Fibroblast of pulmonary artery (primary cell): ENCODE measurements at places on chromosomes 3 and 15.

GRCh38 chr3:171548917-171549316 is 88.7 kb upstream of the TNIK start:
- no peak for DNase-seq

GRCh38 chr3:129749692-129750091 is 143.2 kb upstream of the PLXND1 start:
- DNase-seq: no peak

DNA sequence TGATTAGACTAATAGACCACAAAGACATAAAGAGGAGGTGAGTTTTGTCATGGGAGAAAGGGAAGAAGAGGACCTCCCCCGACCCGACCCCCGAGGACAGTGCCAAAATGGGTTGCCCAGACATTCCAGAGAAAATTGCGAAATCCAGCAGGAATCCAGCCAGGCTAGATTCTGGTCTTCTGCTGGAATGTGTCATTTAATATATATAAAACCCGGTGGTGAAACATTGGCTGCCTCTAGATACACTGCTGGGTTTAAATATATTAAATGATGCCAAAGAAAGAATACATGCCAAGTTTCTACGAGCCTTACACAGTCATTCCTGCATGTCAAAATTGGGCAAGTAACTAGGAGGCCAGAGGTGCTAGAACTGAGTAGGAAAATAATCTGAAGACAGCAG is 45.3 kb upstream of the SPESP1 start:
- DNase-seq: peak; percentile 82

DNA sequence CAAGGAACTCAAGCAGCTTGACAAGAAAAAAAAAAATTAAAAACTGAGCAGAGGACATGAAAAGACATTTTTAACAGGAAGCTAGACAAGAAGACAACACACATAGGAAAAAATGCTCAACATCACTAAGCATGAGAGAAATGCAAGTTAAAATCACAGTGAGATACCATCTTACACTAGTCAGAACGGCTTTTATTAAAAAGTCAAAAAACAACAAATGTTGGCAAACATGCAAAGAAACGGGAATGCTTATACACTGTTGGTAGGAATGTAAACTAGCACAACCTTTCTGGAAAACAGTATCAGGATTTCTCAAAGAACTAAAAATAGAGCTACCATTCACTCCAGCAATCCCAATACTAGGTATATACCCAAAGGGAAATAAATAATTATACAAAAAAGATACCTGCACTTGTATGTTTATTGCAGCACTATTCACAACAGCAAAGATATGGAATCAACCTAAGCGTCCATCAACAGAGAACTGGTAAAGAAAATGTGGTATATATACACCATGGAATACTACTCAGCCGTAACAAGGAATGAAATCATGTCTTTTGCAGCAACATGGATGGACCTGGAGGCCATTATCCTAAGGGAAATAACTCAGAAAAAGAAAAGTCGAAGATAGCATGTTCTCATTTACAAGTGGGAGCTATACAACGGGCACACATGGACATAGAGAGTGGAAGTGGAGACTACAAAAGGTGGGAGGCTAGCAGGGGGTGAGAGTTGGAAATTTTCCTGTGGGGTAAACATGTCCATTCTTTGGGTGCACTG is 5.2 kb downstream of the GOLIM4 start:
- DNase-seq: no peak

- DNase-seq: no peak
Observed at GRCh38 chr3:50936389-50936788, 261.7 kb downstream of the DOCK3 start.

GRCh38 chr3:95277613-95278012 is 1214.8 kb downstream of the NSUN3 start:
- peak; percentile 11 for DNase-seq

- DNase-seq: peak; percentile 3
Observed at GRCh38 chr15:26771578-26772153, 1.2 kb downstream of the GABRB3 start.

DNA sequence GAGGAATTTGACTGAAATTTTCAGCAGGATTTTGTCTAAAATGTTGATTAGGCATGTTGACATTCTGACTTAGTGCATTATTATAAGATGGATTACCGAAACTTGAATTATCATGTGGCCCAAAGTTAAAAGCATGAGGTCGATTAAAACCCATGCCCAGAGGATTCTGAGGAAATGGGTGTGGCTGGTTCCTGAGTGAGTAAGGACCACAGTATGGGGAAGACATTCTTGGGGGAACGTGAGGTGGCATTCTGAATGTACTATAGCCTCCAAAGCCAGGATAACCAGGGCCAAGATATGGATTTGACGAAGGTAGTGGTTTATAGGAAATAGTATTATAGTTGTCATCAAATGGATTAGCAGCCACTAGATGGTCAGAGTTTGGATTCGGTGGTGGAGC is 38.7 kb upstream of the DNAAF4 start:
- peak; percentile 38 for DNase-seq

DNA sequence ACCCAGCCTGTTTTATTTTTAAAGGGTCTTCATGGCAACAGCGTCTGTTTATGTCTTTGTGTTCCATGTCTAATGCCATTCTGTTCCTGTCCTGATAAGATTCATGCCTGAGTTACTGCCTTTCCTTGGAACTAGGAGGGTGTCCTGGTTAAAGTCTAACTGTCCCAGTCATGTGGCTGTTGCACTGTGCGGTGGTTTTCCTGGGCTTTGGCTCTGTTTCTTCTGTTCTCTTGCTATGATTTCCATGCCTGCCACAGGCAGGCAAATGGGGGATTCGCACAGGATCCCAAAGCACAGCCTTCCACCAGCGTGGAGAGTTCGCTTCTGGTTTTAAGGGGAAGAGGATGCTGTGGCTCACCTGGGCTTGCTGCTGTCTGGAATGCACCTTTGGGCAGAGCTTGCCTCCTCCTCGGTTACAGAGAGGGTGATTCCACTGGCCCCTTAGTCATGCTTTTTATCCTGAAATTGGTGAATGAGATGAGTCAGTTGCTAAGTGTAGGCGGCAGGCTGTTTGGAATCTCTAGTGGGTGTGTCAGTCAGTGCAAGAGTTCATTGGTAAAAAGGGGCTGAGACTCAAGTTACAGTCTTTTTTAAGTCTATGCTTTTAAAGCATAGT is 86.8 kb downstream of the CCK start:
- peak; percentile 87 for DNase-seq

DNA sequence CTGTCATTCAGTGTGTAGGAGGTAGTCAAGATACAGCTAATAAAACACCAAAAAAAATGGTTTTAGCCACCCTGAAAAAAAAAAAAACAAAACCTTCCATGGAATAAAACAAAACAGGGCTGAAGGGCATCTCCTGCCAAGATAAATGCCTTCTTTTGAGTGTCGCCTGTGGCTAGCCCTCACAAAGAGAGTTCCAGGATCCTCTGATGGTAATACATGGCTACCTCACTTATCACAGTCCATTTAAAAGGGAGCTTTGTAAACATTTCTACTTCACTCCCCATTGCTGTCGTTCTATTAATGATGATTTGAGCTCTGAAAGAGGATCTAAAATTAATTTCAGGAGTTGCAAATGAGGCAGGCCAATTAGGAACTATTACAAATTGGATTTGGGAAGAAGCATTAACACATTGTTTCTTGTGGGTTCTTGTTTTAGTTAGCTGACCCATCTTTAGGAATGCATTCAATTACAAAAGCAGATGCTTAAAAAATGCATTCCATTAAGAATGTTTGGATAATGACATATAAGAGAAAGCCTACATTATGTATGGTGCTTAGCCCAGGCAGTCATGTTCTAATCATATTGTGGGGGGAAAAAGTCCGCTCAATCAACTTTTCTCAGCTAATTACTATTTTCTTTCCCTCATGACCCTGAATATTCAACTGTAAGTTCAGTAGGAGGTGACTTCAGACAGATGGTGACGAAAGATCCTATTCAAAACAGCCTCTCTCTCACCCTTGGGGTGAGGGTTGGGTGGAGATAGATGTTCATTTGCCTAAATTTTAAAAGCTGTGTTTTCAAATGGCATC is 255.1 kb upstream of the WNT5A start:
- no peak for DNase-seq

DNA sequence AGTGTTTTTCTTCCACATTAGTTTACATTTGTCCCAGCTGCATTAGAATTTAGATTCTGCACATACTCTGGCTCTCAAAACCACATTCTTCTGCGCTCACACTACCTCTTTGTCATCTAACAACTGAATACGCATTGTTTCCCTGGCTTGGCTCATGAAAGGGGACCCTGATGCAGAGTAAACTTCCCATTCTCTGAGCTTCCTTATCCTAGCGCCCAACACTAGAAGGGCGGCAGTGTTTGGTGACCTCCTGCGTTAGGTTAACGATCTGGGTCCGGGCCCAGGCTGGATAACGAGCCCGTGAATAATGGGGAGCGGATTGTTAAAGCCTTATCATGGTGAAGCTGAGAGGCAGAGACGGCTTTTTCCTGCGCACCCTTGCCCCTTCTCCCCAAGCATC is 63.9 kb downstream of the ETV5 start:
- peak; percentile 15 for DNase-seq

DNA sequence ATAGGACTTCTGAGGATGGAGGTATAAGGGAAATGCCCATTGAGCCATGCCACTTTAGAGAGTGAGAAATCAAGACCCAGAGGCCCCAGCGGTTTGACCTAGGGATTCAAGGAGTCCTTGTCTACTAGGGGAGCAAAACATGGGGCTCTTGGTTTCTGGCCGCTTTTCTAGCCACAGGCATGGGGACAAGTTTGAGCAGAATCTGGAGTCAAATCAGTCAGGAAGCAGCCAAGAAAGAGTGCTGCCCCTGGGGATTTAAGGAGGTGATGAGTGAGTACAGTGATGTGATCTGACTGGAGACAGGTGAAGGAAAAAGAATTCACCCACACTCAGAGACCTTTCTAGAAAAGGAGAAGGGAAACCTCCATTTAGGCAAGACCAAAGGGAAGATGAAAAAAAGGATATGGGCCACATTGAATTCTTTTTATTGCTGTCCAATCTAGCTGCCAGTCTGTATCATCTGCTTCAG is 244.0 kb upstream of the TBC1D5 start:
- no peak for DNase-seq

DNA sequence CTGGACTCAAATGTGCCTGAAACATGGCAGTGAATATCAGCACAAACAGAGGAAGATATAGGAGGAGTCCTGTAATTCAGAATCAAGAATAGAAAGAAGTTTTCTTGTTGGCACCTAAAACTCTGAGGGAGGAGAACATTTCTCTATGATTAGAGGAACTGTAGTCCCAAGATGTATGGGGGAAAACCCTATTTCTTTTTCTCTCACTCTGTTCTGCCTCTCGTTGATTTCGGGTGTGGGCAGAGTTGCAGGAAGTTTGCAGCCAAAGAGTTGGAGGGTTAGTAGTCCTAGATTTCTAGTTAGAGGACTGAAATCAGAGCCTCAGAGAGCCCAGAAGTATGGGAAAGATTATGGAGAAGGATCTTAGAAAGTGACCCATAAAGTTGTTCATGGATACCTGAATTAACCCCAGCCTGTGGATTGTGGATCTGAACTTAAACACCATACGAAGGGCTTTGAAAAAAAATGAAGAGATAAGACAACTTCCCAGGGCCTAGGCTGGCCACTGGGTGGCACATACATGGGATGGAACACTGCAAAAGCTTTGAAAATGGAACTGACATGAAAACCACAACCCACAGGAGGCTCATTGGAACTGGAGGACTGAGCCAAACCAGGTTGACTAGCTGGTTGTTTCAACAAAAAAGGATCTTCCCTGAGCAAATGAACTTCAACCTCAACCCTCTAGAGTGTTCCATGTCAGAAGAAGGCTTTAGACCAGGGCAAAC is 34.6 kb downstream of the FMN1 start:
- no peak for DNase-seq

DNA sequence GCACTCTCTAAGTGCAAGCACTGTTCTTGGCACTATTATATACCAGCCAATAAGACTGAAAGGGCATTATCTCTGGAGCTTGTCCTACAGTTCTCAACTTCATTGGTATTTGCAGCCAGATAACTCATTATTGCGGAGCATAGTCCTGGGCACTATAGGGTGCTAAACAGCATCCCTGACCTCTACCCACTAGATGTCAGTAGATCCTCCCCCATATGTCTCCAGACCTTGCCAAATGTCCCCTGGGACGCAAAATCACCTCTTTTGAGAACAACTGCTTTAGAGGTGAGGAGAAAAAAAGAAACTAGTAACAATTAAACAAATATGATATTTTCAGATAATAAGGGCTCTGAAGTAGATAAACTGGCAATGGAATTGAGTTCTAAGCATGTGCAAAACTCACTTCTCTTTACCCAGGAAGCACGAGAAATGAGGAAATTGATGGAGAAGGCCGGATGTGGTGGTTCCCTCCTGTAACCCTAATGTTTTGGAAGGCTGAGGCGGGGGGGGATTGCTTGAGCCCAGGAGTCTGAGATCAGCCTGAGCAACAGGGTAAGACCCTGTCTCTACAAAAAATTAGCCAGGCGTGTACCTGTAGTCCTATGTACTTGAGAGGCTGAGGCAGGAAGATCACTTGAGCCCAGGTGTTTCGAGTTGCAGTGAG is 61.4 kb downstream of the FRMD4B start:
- DNase-seq: peak; percentile 13

- peak; percentile 96 for DNase-seq
Observed at GRCh38 chr3:72123908-72124441, 339.0 kb upstream of the PROK2 start.

DNA sequence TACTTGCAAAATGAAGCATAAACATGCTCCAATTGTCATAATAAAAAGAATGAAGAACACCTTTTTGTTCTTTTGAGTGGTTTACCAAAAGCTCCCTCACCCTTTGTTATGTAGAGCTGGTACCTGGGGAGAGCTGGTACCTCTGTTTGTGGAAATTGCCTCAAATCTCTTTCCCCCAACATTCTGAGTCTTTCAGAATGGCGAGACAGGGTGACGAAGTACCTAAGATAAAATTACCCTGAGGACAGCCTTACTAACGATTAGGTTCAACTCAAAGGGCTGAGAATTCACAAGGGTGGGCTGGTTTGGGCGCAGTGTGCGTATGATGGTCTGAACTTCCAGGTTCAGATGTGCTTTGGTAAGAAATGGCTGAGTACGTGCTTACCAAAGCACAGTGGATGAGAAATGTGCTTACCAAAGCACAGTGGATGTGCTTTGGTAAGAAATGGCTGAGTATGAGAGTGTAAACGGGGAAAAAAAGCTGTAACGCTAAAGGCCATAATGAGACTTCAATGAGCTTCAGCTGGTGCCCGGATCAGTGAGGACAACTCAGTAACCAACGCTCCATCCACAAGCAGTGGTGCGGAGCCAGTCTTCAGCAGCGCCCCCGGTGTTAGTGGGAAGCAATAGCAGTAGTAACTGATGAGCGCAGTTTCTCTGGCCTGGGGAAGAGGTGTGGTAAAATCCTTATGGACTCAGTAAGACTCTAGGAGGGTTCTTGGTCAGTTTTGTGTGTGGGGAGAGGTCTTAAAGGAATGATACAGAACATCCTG is 72.3 kb upstream of the LRIG1 start:
- no peak for DNase-seq

- no peak for DNase-seq
Observed at GRCh38 chr15:83094583-83094982, 12.9 kb upstream of the TM6SF1 start.

- peak; percentile 89 for DNase-seq
Observed at GRCh38 chr3:149618151-149619123, 39.4 kb downstream of the WWTR1 start.

GRCh38 chr3:192917028-192917403 is 640 bp downstream of the MB21D2 start:
- peak; percentile 70 for DNase-seq

- no peak for DNase-seq
Observed at GRCh38 chr3:175381685-175382084, 522.6 kb downstream of the NAALADL2 start.
